ENCODE measurements at places on chromosomes 6 and 20.
A peak's percentile ranks its signal among the peaks of the same experiment; 100 is the strongest.

- no peak for DNase-seq
These were observed 133.8 kb downstream of the ANKRD60 start for GRCh38 chr20:58094698-58095097.

GRCh38 chr20:24379484-24379927 lies 89.9 kb upstream of the SYNDIG1 start:
- DNase-seq, result no peak

DNA sequence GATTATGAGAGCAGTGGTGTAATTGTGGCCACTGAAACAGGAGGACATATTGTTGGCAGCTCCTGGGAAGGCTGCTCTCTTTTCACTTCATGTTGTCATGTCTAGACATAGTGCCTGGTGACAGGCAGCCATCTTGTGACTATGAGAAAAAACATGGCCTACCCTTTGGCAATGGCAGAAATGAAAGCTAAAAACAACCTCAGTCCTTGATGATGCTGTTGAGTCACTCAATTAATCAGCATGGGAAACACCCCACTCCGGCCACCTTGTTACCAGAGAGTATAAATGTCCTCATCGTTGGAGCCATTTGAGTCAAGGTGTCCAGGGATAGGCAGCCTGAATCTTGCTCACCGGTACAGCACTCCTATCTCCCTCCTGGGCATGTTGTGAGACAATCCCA lies 31.2 kb upstream of the HMGA1 start:
- no peak for DNase-seq

GRCh38 chr20:13119583-13119982 lies 101.5 kb upstream of the ISM1 start:
- DNase-seq, result peak; percentile 61

DNA sequence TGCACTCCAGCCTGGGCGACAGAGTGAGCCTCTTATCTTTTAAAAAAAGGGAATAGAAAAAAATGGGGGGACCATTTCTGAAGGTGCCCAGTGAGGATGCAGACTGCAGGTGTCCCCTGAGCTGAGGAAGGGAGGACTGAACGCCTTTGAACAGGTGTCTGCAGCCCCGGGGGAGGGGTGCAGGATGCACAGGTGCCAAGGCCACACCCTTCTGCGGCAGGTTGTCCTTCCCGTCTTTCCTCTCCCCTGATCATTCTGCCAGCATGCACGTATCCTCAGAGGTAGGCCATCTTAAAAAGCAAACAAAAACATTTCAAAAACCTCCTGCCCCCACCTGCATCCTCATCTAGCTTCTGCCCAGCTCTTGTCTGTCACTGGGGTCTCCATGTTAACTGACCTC lies 101.3 kb downstream of the MTHFD1L start:
- no peak for DNase-seq

GRCh38 chr20:6525447-6526303 lies 241.8 kb upstream of the BMP2 start:
- DNase-seq, result no peak

- no peak for DNase-seq
These were observed 1.1 kb upstream of the OVOL2 start for GRCh38 chr20:18058661-18059467.

DNA sequence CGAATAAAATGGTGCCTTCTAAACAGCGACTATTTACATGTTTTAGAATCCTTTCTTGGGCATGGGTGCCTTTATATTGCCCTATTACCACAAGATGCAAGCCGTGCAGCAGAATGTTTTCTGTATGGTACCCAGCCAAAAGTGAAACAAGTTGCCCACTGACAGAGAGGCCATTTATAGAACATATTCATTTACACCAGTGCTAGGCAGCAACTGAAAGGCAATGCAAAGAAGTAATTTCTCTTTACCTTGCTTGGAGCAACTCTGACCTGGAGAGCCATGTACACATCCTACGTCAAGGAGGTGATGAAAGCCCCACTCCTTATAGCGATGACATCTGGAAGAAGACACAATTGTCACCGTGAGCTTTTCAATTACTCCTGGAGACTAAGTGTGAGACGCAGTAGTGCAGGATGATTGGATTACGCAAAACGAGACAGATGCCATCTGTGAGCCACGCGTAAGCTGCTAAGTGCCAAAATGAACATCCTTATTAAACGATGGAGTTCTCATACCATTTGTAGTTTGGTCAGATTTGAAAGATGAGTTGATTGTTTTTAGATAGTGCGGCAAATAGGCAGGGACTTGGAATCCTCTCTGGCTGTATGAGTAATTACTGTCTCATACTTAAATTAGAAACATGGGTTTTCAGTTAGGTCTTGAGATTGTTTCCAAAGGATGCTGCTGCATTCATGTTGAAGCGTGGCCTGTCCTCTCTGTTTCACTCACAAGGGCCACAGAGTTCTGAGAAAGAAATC lies at the start of gene TMEM244:
TSS of gene TMEM244 (minus strand) at position 408 of the 758 bp plus-strand sequence. CDS start at position 281, 127 bp downstream.
- DNase-seq, result no peak

DNA sequence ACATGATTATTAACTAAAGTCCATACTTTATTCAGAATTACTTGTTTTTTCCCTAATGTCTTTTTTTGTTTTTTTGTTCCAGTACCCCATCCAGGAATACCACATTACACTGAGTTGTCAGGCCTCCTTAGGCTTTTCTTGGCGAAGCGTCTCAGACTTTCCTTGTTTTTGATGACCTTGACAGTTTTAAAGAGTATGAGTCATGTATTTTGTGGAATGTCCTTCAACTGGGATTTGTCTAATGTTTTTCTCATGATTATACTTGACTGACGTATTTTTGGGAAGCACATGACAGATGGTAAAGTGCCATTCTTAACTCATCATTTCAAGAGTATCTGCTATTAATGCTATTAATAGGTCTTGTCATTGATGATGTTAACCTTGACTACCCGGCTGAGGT lies 23.6 kb downstream of the ENPP1 start:
- no peak for DNase-seq

GRCh38 chr6:1486387-1486786 lies 97.0 kb downstream of the FOXF2 start:
- DNase-seq, result no peak

DNA sequence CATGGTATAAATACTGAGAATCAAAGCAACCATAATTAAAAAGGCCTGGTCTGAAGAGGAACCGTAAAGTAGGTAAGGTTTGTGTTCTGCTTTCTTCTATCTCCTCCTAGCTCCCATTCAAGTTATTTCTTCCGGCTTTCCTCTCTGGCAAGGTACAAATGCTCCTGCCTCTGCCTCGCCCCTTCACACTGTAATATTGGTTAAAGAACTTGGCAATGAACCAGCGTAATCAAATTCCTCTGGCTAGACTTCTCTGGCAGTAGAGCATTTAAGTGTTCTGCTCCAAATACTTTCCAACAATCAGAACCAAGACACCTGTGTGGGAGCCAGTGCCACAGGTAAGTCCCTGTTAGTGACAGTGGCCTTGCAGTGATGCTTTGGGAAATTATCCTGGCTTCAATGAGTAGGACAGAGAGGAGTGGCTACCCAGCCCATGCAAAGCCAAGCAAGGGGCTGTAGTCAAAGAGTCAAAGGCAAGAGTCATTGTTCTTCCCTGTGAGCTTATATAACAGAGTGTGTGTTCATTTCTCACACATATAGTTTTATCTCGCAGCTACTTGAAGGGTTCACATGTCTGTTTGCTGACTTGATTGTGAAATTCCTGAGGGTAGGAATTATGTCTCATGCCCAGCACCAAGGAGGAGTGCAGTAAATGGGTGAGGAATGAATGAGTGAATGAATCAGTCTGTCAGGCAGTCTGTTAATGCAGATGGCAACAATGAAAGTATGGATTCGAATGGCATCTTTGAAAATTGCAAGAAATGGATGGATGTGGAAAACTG lies 329.3 kb downstream of the NRN1 start:
- DNase-seq, result no peak

DNA sequence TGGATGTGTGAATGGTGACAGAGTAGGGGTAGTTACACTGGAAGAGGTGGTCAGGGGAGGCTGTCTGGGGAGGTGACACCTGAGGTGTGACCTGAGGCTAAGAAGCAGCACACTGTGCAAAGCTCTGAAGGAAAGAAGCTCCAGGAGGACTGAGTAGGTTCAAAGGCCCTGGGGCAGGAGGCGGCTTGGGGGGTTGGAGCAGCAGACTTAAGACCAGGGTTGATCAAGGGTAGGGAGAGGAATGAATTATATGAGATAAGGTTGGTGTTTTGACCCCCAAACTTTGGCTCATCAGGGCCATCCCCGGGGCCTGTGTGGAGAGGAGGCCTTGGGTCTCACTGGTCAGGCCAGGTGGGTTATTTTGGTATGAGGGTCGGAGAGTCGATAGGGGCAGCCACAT lies 166.1 kb downstream of the GRM4 start:
- no peak for DNase-seq

- DNase-seq, result peak; percentile 98
These were observed 31.5 kb upstream of the TGM2 start for GRCh38 chr20:38196592-38196991.

DNA sequence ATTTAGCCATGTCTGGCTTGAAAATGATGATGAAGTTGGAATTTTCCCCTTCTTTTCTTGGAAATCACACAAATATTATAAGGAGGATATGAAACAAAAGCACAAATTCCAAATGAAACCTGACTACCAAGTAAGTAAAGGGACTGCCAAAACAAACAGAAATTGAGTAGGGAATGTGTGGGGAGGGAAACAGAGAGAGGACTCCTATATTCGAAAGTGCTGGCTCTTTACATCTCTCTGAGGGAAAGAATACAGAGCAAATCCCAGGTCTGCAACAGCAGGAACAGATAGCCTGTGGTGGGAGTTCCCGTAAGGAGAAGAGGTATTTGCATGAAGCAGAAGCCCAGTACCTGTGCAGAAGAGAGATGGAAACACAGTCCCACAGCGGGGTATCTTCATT lies 583.7 kb downstream of the EPM2A start:
- DNase-seq, result no peak
